Activated naive CD4-positive, alpha-beta T cell treated with anti-CD3 and anti-CD28 coated beads, Interleukin-2, amount 10 ng/mL, durations not matched to agents 7 days and 5 days (primary cell): ENCODE measurements at places on chromosomes 13 and 19.

- peak; percentile 96 for DNase-seq
Measured at GRCh38 chr13:24160458-24161009, at the start of gene SPATA13. SPATA13 (plus strand) TSS chr13:24160720; CDS start chr13:24222930, 62,210 bp downstream.

- DNase-seq: no peak
Measured at GRCh38 chr13:79525064-79525857, 44.3 kb downstream of the NDFIP2 start.

- DNase-seq: peak; percentile 60
Measured at GRCh38 chr19:5804516-5805461, at the start of gene NRTN. NRTN (plus strand) TSS chr19:5805067; CDS start chr19:5824166, 19,099 bp downstream.

- no peak for DNase-seq
Measured at GRCh38 chr19:32469795-32470194, 64.2 kb downstream of the DPY19L3 start.

DNA sequence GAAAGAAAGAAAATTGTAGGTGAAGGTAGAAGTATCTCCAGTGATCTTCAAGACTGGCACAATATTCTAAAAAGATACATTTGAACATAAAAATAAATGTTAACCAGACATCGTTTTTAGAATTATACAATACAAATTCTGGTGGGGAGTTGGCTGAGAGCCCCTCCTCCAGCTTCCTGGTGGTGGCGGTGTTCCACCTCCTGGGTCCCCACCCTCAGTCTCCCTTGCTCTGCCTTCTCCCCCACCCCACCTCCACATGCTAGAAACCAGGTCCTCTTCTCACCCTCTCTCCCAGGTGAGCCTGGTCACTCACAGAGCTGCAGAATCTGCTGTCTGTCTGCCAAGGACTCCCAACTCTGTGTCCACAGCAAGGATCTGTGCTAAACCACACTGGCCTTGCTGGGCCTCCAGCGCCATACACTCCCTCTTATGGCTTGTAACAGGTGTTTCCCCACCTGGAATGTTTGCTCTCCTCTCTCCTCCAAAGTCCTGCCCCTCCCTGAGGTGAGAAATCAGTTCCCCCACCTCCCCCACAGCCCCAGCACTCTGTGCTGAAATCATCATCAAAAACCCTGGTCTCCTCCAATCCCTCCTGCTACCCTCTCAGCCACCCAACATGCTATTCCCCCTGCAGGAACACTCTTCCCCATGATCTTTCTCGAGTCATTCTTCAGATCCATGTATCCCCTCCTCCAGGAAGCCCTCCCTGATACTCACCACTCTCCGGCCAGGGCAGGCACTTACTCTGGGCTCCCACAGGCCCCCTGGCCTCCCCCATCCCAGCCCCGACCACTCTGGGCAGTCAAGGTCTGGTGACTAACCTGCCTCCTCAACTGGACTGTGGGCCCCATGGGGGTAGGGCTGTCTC is 20.5 kb upstream of the CYP2S1 start:
- no peak for DNase-seq

- peak; percentile 91 for DNase-seq
Measured at GRCh38 chr19:46704379-46705076, 12.4 kb downstream of the PRKD2 start.

DNA sequence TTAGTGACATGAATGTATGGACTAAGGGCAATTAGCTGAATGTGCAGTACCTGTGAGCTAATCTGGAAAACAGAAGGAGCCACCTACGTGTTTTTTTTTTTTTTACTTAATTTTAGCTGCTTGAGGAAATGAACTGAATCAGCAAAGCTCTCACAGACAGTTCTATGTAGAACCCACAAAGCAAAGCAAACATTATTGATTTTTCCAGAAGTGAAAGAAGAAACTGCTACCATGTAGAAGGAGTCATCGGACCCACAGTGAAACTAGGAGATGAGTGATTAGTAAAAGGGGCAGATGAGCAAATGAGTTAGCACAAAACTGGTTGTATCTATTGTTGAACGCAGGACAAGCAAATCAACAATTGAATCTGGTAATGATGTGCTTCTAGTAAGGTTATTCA is 94.1 kb upstream of the SLC7A1 start:
- no peak for DNase-seq

DNA sequence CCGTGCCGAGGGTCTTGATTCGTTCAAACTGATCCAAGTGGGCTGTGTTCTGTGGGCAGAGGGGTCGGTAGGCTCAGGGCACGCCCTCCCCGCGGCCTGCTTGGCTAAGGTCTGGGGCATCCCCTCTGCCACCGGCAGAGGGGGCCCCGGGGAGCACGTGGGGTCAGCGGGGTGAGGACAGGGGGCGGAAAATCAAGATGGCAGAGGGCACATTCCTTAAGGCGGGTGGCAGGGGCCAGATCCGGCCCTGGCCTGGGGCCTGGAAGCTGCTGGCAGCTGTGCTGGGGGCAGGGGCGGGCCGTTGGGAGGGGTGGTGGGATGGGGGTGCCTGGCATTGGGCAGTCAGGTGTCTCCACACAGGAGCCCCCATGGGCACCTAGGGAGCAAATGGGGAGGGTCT is 10.7 kb downstream of the PRKACA start:
- DNase-seq: no peak

DNA sequence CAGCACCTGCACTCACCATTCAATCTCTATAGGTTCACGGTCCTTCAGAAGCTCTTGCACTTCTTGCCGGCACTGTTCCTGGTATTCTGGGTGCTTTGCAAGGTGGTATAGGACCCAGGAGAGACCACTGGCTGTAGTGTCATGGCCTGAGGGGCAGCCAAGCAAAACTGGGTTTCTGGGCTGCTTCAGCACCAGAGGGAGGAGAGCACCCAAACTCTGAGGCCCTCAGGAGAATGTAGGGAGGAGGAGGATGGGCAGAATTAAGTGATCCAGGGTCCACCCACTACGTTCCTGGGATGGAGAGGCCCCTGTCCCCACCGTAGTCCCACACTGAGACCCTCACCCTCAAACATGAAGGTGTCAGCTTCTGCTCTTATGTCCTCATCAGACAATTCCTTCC is 12.3 kb downstream of the CYP4F11 start:
- no peak for DNase-seq

DNA sequence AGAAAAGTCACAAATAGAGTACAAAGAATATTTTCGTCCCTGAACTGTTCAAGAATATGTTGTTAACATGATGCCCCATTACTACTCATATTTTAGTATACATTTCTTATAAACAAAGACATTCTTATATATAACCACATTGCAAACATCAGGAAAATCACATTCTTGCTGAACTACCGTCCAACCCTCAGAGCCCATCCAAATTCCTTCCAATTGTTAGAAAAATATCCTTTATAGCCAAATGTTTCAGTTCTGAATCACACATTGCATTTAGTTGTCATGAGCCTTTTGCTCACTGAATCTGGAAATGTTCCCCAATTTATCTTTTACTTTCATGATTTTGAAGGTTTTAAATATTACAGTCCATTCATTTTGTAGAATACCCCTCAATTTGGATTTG is 467.8 kb upstream of the ARGLU1 start:
- DNase-seq: no peak

- no peak for DNase-seq
Measured at GRCh38 chr19:7603919-7604318, 8.3 kb downstream of the CAMSAP3 start.

DNA sequence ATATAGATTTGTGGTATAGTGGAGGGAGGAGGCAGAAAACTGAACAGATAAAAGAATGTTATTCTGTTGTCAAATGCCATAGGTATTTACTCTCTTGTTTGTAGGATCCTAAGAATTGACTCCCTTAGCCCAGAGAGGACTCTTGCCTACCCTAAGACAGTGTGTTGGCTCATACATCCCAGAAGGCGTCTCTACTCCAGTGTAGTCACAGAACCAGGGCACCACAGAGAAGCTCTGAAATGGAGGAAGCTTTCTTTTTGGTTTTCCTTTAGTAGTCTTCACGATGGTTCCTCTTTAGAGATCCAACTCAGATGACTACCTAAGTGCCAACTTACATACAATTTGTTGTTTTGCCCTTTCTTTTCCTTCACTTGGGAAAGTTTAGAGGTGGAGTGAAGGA is 14.0 kb downstream of the GPR183 start:
- DNase-seq: no peak

- no peak for DNase-seq
Measured at GRCh38 chr19:5255602-5256231, 84.9 kb downstream of the PTPRS start.

- no peak for DNase-seq
Measured at GRCh38 chr13:70339738-70340137, 231.5 kb upstream of the KLHL1 start.

- no peak for DNase-seq
Measured at GRCh38 chr13:68816715-68817114, 1290.9 kb upstream of the ATXN8OS start.

DNA sequence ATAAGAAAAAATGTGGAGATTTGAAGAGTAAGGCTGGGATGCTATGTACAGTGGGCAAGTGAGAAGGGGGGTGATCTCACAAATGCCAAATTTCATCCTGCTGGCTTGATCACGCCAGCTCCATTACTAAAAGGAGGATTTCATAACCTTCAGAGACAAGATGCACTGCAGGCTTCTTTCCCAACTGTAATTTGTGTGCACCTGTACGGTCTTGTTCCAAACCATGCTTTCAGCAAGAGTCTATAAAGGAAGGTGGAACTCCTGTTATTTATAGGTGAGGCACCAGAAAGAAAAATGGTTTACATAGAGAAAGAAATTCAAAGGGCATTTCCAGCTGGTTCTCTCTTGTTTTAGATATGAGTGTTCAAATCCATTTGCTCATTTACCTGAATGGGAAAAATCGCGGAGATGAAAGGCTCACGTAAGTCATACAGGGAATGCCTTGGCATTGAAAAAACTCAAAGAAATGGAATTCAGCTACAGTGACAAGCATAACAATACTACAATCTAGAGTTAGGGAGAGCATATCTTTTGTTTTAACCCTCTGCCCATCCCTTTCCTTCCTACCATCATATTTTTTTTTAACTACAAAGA is 13.3 kb downstream of the EFNB2 start:
- DNase-seq: no peak

DNA sequence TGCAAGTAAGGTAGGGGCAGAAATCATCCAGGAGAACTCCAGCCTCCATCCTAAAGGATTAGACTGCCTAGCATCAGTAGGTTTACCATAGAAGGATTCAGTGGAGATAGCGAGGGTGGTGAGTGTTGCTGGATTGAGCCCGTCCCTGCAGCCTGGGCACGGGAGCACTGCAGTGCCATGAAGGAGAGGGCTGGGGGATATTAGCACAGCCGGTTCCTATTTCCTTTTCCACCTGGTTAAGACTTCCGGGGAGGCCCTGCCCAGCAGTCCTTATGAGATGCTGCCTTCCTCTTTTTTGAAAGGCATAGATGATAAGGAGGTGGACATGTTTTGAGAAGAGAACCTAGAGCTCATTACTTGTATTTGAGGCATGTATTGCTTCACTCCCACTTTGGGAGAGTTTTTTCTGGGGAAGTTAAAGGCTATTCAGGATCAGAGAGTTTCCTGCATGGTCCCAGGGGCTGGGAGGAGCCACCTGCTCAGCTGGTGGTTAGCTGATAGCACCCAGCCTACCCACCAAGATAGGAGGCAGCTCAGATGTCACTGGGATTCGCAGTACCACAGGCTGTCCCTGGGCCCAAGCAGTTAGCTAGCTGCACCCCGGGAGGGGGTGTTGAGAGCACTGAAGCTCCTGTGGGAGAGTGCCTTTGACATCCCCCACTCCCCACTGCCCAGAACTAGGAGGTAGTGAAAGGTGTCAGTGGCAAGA is 17.2 kb downstream of the ACTN4 start:
- DNase-seq: no peak

GRCh38 chr19:6161271-6161850 is 25.9 kb downstream of the ACSBG2 start:
- peak; percentile 81 for DNase-seq

DNA sequence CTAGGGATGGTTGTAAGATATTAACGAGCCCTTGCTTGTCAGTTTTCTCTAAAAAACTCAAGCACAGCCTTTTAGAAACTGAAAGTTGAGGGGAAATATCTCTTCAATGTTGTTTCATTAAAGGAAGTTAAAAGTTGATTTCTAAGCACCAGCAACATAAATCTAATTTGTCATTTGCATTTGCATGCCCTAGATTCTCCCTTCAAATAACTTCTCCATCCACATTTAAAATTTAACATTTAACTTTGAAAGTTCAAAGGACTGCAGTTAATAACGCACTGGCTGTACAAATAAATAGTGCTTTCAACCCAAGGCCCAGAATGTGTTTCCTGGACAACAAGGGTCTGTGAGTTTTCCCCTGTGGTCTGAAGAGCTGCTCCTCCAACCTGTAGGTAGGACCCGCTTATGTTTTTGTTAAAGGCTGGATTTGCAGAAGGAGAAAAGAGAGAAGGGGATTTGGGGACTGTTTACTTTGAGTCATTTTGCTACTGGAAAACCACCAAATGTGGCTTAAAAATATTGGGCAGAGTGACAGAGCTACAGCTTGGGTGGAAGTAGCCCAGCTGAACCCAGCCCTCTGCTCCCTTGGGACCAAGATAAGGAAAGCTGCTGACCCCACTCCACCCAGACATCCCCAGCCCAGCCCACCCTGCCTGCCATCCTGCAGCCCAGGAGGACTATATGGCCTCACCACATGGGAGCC is 39.8 kb downstream of the TNFRSF19 start:
- DNase-seq: no peak

GRCh38 chr19:38203197-38203596 is 20.8 kb downstream of the DPF1 start:
- DNase-seq: no peak

DNA sequence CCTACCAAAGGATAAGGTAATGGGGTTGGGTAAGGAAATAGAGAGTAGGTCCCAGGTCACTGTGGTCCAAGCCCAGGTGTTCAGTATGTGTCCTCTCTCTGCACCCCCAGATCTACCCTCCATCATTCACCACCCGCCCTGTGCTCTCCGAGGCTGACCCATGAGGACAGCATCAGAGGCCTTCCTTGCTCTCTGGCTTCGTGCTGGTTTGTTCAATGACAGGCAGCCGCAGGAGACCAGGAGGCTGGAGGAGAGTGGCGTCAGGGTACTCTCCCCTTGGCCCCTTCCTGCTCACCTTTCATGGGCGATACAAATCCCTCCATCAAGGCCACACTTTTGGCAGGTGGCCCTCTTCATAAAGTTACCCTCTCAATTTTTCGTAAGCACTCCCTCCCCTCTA is 1.7 kb downstream of the TUBA3C start:
- DNase-seq: no peak

- DNase-seq: no peak
Measured at GRCh38 chr13:110520431-110521295, 40.9 kb downstream of the RAB20 start.

GRCh38 chr13:50616101-50616500 is 227.4 kb downstream of the DLEU7 start:
- no peak for DNase-seq

DNA sequence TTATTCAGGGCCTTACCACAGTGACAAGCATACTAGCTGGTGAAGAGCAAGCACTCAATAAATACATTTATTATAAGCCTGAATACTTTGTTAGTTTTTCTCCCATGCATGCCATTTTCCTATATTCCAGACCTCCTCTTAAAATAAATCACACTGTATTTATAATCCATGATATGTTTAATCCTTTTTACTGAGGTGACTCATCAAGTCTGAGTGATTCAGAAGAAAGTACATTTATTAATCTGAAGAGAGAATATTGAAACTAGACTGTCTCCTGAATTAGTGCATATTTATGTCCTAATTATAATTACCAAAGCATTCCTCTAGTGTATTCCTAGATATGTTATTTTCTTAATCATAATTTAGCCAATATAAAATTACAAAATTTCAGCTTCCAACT is 323.3 kb downstream of the NALCN start:
- no peak for DNase-seq
